ENCODE measurements at places on chromosomes 4 and X.
A peak's percentile ranks its signal among the peaks of the same experiment; 100 is the strongest.

- no peak for DNase-seq
Measured at GRCh38 chr4:123353656-123354055, 42.9 kb upstream of the SPRY1 start.

- DNase-seq, result no peak
Measured at GRCh38 chr4:55868581-55869090, 15.2 kb downstream of the EXOC1 start.

DNA sequence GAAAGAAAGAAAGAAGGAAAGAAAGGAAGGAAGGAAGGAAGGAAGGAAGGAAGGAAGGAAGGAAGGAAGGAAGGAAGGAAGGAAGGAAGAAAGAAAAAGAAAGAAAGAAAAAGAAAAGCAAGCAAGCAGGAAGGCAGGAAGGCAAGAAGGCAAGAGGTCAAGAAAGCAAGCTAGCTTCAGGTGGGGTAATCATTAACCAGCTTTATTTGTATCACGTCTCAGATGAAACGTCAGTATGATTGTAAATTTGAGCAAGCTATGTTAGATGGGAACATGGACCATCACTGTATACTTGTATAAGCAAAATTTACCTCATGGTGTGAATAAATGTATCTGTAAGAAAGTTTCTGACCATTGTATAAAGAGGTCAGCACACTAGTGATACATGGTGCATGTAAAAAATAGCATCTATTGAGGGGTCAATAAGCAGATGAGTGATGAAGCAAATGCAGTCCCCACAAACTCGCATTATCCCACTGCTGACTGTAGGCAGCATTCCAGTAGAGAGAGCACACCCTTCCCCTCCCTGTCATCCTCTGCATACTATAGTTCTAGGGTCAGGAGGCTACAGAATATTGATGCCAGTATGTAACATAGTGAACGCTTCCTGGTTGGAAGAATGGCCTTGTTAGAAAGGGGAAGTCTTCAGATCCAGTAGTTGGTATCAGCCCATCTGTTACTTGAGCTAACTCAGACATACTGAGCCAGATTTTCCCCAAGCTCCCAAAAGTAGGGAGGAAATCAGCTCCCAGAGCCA, 16.5 kb upstream of the KLHL34 start:
- DNase-seq, result no peak

DNA sequence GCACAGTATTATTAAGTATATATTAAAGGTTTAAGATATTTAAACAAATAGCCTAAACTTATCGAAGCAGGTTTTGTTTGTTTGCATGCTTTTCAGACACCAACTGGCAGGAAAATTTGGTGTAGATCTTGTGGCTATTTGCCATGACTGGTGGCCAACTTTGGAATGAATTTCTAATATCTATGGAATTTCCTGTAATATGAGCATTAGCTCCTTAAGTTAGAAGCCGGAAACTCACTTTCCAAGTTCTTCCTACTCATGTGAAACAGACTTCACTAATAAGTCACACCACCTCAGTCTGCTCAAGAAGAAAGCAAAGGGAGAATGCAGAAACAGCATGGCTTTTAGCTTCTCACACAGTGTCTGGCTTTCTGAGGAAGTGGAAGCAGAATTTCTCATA, 563.9 kb downstream of the GRXCR1 start:
- DNase-seq, result no peak

DNA sequence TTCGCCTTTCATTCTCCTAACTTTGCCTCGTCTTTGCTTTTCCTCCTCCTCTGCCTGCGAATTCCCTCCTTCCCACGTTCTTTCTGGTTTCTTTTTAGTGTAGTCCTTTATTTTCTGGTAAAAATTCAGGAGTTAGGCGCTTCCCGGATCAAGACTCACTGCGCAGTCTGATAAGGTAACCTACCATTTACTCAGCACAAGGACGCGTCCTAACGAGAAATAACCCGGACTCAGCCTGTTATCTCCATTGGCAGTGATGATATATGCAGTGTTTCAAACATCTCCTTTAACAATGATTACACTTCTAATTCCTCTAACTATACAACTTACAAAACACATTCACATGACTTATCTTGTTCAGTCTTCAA, 357 bp upstream of the ETNPPL start:
- DNase-seq, result no peak

DNA sequence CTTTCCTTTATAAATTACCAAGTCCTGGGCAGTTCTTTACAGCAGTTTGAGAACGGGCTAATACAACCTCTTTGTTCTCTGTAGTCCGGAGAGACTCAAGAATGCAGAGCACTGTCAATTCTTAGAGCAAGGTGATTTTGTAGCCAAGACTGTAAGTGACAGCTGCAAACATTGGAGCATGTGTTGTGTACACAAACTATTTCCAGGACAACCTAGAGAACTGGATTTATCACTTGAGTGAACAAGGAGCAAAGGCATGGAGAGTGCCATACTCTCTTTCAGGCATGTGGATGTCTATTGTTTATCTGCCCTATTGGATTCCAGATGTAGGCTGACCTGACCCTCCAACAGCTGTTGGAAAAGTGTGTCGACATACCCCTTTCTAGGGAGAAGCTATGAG, 153.9 kb downstream of the SPANXN3 start:
- no peak for DNase-seq

- no peak for DNase-seq
Measured at GRCh38 chr4:101345271-101345595, 2.1 kb downstream of the PPP3CA start.

DNA sequence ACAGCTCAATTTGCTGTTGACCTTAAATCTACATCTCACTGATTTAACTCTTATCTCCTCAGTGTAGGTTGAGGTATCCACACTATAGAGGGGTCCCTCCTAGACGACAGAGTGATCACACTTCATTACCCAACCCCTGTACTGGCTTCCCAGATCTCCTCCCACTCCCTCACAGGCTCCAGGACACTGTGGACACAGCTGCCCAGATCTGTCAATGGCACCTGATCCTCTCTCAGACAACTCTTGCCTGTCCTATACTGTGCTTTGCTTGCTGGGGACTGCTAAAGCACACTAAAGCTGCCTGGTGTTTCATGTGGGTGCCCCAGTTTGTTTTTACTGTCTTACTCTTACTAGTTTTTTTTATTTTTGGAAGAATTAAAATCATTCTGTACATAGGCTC, 27.9 kb downstream of the RAB40AL start:
- DNase-seq, result no peak

- no peak for DNase-seq
Measured at GRCh38 chr4:124644621-124645020, 67.9 kb downstream of the ANKRD50 start.

DNA sequence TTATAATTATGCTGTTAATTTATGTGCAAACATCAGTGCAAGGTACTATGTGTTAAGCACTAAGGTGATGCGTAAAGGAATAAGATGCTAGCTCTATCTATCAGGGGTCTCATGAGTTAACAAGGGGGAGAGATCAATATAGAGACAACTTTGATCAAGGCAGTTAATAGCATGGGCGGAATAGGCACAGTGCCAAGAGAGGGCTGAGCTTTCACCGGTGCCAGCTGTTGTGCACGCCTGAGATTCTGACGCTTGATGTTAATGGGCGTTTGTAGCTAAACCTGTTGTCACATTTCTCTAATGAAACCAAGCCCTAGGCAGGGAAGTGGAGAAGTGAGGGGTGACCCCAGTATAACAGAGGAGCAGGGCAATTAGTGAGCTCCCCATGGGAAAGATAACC, 86.0 kb upstream of the NMU start:
- no peak for DNase-seq

DNA sequence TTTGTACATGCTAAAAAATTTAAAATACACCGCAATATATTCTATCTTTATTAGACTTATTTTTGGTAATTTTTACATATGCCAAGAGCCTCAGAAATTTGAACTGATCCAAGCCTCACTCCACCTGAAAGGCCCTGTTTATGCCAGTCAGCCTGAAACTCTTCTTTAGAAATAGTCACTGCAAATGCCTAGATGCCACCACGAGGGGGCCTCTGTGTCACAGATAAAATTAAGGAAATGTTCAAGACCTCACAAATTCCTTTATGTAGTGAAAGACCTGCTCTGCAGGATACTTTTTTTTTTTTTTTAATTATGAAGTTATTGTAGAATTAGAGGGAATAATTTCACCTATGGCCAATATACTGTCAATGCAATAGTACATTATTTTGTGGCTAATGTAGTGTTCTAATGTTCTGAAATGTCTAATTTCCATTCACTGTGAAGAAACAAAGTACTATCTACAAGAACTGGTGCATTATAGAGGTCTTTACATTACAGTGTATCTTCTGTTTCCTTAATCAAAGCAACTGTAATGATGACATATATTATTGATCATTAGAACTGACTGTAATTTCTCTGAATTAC, 69.8 kb downstream of the DTHD1 start:
- peak; percentile 18 for DNase-seq

DNA sequence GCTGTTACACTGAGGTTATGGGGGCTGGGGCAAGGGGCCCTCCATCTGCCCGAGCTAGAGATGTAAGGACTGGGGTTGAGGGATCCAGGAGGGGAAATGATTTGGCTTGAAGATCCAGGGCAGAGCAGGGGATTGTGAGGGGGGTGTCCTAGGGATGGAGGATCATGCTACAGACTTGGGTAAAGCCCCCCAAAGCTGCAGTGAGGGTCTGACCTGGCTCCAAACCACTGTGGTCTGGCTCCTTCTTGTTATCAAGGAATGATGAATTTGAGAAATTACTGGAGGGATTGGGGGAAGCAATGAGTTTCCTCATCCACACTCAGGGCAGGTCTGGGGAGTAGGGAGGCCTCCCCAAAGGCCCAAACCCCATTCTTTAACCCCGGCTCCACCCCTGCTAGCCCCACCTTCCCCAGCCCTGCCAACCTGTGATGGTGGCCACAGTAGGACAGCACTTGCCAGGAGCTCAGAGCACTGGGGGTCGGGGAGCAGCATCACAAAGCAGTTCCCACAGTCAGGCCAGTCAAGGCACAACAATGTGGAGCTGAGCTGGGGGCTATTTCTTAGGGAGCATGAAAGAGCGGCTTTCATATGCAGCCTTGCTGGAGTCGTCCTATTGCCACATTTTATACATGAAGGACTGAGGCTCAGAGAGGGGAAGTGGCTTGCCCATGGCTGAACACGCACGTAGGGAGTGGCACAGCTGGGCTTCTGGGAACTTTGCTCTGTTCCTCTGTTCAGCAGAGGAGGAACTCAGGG, 165.5 kb downstream of the EFNB1 start:
- DNase-seq, result no peak

GRCh38 chrX:41634284-41634683, 54.5 kb upstream of the GPR34 start:
- DNase-seq, result no peak

- no peak for DNase-seq
Measured at GRCh38 chr4:118888666-118889311, at the start of gene SYNPO2. Gene SYNPO2, plus strand, starts transcription at chr4:118888854. Its CDS starts 183 bp downstream, at chr4:118889037.

DNA sequence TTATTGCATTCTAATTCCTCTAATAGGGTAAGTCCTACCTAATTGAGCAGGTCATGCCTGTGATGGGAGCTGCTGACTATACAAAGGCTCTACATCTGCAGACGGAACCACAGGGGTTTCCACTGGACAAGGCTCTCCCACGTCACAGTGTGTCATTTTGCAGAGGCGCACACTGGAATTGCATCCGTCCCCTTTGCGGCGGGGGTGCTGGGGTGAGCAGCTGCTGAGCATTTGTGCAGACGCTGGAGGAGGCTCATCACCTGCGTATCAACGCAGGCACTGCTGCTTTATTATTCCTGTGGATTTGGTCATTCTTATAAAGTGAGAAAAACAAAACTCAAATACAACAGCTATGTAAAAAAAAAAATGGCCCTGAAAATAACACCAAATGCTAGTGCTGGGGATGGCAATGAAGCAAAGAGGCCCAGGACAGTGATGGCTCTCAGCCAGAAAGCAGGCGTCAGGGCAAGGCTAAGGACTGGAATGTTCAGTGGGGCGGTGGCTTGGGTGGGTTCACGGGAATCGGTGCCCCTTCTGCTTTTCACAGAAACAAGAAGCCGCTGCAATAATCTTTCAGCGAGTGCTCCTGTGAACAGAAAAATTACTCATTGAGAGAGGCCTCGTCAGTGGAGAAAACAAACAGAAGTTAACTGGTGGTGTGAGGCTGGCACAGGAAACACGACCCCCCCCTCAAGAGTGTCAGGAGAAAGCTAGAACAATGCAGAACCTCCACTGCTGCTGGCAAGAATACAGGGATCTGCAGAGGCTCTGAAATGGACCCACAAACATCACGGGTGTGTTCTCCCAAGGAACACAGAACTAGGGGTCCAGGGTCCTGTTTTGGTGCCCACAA, 67.8 kb downstream of the GATB start:
- no peak for DNase-seq

- DNase-seq, result no peak
Measured at GRCh38 chr4:39023059-39023458, 9.2 kb downstream of the TMEM156 start.

DNA sequence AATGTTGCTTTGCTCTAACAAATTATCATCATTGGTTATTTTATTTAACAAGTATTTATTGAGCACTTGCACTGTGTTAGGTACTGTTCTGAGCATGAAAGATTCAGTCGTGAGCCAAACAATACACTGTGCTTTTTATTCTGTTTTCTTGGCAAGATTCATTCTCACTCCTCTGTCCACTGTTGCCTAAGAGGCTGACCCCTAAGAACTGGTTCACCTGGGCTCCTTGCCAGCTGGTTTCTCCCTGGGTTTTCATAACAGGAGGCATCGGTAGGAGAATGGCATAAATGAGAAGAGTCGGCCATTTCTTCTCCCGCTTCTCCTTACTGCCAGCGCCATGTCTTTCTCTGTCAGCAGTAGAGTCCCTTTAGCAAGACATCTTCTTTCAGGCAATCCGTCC, 243.7 kb upstream of the DIAPH2 start:
- no peak for DNase-seq

- no peak for DNase-seq
Measured at GRCh38 chr4:39596971-39597370, 41.7 kb downstream of the SMIM14 start.

DNA sequence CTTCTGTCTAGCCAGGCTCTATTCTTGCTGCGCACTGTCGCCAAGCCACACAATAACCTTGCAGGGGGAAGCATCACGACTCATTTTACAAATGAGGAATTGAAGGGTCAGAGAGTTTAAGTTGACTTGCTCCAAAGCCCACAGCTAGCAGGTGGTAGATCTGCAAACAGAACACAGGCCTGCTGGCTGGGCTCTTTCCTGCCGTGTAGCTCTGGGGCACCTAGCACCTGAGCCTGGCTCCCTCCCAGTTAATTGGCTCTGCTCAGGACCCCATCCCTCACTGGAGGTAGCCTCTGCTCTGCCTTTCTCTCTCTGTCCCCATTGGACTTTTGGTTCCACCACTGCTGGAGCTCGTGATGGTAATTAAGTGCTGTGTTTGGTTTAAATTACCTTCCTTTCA, 98.5 kb downstream of the NSUN7 start:
- DNase-seq, result no peak

- no peak for DNase-seq
Measured at GRCh38 chrX:66018585-66019309, 21.1 kb downstream of the VSIG4 start.

DNA sequence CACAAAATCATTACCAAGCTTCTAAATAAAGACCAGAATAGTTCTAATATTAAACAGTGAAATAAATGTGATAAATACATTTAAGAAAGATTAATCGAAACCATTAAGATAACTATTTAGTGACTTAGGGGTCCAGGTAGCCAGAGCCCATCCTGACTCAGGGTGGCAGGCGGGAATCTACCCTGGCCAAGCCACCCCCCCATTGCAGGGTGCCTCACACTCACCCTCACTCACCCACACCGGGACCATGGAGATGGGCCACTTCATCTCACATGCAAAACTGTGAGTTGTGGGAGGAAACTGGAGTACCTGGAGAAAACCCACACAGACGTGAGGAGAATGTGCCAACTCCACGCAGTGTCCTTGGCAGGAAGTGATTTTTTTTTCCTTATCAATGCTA, 237.6 kb upstream of the HAND2 start:
- DNase-seq, result no peak
